Adrenal gland (tissue), 19 donors: ENCODE measurements at places on chromosomes 3 and 15. TPM values are rescaled to one million over a fixed set of nuclear protein-coding genes. Genes with fewer than 3 reads are reported as not detected.

- no peaks in the 10 kb centered on the region for H3K27me3 ChIP-seq
- H3K27ac ChIP-seq, result no peak overlapping the region
- no peak overlapping the region for H3K4me3 ChIP-seq
- no peak for DNase-seq
- no peaks in the 10 kb centered on the region for H3K4me1 ChIP-seq
These were observed 141.6 kb upstream of the IGF1R start for GRCh38 chr15:98506711-98507110.

- H3K27me3 ChIP-seq, result no peaks in the 10 kb centered on the region
- H3K4me1 ChIP-seq, result no peaks in the 10 kb centered on the region
- DNase-seq, result no peak
- H3K27ac ChIP-seq, result no peak overlapping the region
- H3K36me3 ChIP-seq, result no peaks in the 10 kb centered on the region
- no peak overlapping the region for H3K4me3 ChIP-seq
These were observed 102.1 kb upstream of the VEPH1 start for GRCh38 chr3:157605356-157605755.

SAMMSON gene
- total RNA-seq, result not detected

- peaks cover 30% of the 10 kb centered on the region for H3K36me3 ChIP-seq
- H3K4me3 ChIP-seq, result no peak overlapping the region
- H3K4me1 ChIP-seq, result no peaks in the 10 kb centered on the region
- peak; percentile 59 for DNase-seq
These were observed 557 bp downstream of the ELL3 start for GRCh38 chr15:43776101-43776717.

DNA sequence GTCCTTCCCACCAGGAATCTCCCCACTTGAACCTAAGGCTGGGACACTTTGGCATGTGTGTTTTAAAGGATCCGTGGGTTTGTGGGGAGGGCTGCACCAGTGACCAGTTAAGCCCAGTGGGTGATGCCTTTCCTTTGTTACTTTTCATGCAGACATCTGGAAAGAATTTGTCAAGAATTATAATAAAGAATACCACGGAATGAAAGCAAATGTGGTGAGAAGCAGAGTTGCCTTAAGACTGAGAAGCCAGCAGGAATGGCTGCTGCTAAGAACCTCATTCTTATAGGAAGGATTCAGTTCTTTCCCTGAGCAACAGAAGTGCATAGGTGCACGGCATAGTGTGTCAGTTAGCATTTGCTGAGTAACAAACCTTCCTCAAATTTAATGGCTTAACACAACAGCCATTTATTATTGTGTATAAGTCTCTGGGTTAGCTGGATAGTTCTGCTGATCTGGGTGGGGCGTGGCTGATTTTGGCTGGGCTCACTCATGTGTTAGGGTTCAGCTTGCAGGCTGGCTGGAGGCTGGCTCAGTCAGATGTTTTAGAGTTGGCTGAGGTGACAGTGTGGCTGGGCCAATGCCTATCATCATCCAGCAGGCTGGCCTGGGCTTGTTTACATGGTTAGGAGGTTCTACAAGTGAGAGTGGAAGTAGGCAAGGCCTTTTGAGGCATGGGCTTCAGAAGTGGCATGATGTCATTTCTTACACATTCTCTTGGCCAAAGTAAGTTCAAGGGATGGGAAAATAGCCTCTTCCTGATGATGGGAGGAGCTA is 262.7 kb upstream of the CTDSPL start:
- no peaks in the 10 kb centered on the region for H3K36me3 ChIP-seq
- H3K27me3 ChIP-seq, result no peaks in the 10 kb centered on the region
- H3K27ac ChIP-seq, result no peak overlapping the region

MYO5C gene
- total RNA-seq, result 1.6 TPM

DNA sequence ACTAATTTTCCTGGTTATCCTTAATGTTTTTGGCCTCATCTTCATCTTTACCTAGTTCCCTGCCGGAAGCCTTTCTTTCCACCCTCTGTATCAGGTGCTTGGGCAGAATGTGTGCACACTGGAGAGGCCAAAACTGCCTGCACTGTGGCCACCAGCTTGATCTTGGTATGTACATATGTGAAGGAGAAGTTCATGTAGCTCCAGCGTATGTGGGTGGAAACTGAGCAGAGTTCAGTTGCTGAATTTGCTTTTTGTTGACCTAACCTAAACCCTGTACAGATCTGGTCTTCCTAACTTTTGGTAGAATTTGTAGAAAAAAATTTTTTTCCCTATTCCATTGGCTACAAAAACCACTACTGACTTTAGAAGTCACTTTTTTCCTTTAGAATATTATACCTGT is 65.9 kb upstream of the IGSF10 start:
- no peaks in the 10 kb centered on the region for H3K27me3 ChIP-seq
- H3K36me3 ChIP-seq, result no peaks in the 10 kb centered on the region
- no peaks in the 10 kb centered on the region for H3K4me1 ChIP-seq
- no peak for DNase-seq
- no peak overlapping the region for H3K4me3 ChIP-seq

DPPA2 gene
- not detected for total RNA-seq

IRAK2 gene
- 5.8 TPM for total RNA-seq

- no peak overlapping the region for H3K27ac ChIP-seq
- no peak overlapping the region for H3K4me3 ChIP-seq
- no peaks in the 10 kb centered on the region for H3K36me3 ChIP-seq
- no peaks in the 10 kb centered on the region for H3K27me3 ChIP-seq
These were observed 277.1 kb downstream of the SUCLG2 start for GRCh38 chr3:67377299-67377698.

ZNF660 gene
- 3.1 TPM for total RNA-seq

GRCh38 chr3:119695480-119695879 is 7.3 kb upstream of the CFAP91 start:
- no peak overlapping the region for H3K27ac ChIP-seq
- no peaks in the 10 kb centered on the region for H3K36me3 ChIP-seq
- H3K4me3 ChIP-seq, result no peak overlapping the region
- no peaks in the 10 kb centered on the region for H3K4me1 ChIP-seq

DNA sequence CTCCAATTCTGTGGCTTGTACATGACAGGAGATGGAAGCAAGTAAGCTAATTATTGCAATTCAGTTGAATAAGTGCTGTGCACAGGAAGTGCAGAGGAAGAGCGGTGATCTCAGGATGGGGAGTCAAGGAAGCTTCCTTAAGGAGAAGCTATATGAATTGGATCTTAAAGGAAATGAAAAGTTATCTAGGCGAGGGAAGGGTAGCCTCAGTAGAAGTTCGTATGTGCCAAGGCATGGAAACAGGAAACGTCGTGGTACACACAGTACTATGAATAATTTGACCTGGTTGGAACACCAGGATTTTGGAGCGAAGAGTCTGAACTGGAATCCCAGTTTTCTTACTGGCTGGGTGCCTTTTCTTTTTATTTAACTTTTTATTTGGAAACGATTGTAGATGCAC is 39.3 kb downstream of the ST6GAL1 start:
- H3K36me3 ChIP-seq, result no peaks in the 10 kb centered on the region
- no peaks in the 10 kb centered on the region for H3K27me3 ChIP-seq
- H3K4me1 ChIP-seq, result no peaks in the 10 kb centered on the region
- no peak overlapping the region for H3K4me3 ChIP-seq

GRCh38 chr3:177306252-177306651 is 109.0 kb upstream of the TBL1XR1 start:
- no peaks in the 10 kb centered on the region for H3K4me1 ChIP-seq
- no peak overlapping the region for H3K27ac ChIP-seq
- DNase-seq, result no peak

DNA sequence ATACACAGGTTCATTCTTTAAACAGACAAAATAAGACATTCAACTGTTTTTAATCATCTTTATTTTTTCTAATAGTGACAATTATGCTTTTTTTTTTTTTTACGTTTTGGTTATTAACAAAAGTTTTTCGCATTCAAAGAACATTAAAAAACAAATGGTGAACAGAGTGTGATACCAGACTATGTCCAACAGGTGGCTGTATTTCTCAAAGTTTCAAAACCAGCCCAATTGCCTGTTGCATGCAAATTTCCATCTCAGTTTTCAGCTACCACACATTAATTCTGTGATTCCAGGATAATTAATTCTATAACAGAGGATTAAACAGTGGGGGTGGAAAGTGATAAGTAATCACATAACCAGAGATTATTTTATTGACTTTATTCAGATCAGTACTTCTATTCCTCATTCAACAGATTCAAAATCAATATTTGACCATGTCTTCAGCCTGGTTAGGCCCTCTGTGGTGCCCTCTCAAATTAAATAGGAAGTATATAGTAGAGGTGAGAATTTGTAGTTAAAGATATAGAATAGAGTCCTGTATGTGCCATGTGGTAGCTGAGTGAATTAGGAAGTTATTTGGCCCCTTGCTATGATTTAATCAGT is 122.2 kb upstream of the DCBLD2 start:
- H3K27me3 ChIP-seq, result no peaks in the 10 kb centered on the region
- no peaks in the 10 kb centered on the region for H3K4me1 ChIP-seq
- no peak overlapping the region for H3K4me3 ChIP-seq
- H3K27ac ChIP-seq, result no peak overlapping the region

DNA sequence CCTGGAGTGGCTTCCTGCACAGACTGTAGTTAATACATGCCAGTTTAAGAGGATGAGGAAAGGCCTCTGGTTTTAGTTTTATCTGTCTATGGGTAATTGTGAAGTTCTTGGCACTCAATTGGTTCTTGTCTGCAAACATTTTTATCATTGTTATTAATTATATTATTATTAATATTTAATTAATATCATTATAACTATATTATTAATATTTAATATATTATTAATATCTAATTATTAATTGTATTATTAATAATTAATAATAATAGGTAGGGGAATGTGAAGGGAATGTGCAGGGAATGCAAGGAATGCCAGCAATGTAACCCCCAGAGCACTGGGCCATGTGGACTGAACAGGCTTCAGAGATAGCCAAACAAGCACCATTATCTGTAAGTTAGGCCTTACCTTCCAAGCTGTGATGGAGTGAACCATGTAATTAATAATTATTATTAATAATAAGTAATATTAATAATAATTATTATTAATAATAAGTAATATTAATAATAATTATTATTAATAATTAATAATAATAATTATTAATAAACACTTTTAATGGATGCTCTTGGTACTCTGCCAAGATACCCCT is 79.8 kb upstream of the NMNAT3 start:
- H3K27me3 ChIP-seq, result no peaks in the 10 kb centered on the region
- H3K36me3 ChIP-seq, result no peaks in the 10 kb centered on the region
- DNase-seq, result no peak
- H3K27ac ChIP-seq, result no peak overlapping the region

PLA1A gene
- 1.4 TPM for total RNA-seq

ZFAND6 gene
- total RNA-seq, result 147 TPM

- no peak overlapping the region for H3K4me3 ChIP-seq
- H3K27ac ChIP-seq, result no peak overlapping the region
- no peaks in the 10 kb centered on the region for H3K27me3 ChIP-seq
- no peaks in the 10 kb centered on the region for H3K4me1 ChIP-seq
- DNase-seq, result no peak
These were observed 35.6 kb downstream of the DHX30 start for GRCh38 chr3:47838503-47838902.

GRCh38 chr15:53477981-53478766 is 281.3 kb downstream of the WDR72 start:
- H3K27me3 ChIP-seq, result no peaks in the 10 kb centered on the region
- DNase-seq, result no peak
- no peaks in the 10 kb centered on the region for H3K36me3 ChIP-seq
- no peaks in the 10 kb centered on the region for H3K4me1 ChIP-seq
- H3K27ac ChIP-seq, result no peak overlapping the region
- H3K4me3 ChIP-seq, result no peak overlapping the region

RNF168 gene
- total RNA-seq, result 19.0 TPM
